Stimulated activated CD4-positive, alpha-beta T cell treated with anti-CD3 and anti-CD28 coated beads, TNF-alpha, amount 100 ng/mL, for 48 hours (primary cell): ENCODE measurements at places on chromosomes 4 and X.

- no peak for DNase-seq
Observed at GRCh38 chrX:149760965-149761364, 12.9 kb upstream of the HSFX1 start.

GRCh38 chr4:129905256-129905655 lies 809.3 kb downstream of the C4orf33 start:
- DNase-seq = no peak

DNA sequence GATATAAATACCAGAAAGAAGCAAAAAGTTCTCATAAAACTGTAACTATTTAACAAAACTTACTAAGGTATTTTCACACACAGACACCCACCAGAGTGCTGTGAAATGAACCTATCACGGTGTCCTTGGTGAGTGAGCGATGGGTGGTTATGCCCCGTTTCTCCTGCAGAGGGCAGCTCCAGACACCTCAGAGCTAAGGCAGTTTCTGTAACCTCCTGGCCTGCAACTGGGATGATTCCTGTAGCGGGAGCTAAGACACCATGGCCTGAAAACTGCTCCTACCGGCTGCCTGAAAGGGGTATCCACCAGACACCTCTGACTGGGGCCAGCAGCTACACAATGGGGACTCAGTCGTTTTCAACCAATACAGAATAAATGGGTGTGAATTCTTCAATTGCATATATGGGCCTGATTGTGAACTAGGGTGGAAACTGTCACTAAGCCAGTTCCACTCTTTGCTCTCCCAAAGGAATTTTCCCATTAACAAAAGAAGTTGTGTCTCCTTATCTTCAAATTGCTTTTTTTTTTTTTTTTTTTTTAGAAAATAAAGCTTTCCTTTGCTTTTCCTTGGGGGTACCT lies 2375.8 kb upstream of the TENM3 start:
- DNase-seq = peak; percentile 3

GRCh38 chr4:92305148-92305877 lies 1.5 kb downstream of the GRID2 start:
- no peak for DNase-seq
